ENCODE measurements at places on chromosomes 13 and 19.

DNA sequence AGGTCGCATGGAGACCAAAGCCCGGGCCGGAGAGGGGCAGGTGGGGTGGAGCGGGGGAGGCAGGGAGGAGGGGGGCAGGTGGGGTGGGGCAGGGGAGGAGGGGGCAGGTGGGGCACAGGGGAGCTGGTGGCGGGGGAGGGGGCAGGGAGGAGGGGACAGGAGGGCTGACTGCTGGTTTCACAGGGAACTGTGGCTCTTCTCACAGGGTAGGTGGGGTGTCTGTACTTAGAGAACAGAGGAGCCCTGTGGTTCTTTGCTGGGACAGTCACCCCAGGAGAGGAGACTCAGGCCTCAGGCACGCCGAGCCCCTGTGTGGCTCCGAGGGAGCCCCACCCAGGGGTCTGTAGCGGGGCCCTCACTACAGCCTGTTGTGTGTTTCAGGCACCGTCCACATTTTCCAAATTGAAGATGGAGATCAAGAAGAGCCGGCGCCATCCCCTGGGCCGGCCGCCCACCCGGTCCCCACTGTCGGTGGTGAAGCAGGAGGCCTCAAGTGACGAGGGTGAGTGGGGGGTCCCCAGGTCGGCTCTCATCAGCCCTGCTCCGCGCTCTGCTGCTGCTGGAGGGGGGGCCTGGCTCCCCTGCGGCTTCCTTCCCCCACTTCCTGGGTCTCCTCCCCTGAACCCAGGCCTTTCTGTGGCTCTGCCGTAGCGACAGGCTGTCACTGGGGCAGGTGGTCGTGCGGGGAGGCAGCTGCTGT lies 162.7 kb downstream of the KDM4B start:
- no peak for DNase-seq

GRCh38 chr19:14072535-14073260 lies at the start of gene MISP3:
Gene MISP3 (plus strand): TSS chr19:14072786. CDS start chr19:14073310, 524 bp downstream.
- DNase-seq: no peak

DNA sequence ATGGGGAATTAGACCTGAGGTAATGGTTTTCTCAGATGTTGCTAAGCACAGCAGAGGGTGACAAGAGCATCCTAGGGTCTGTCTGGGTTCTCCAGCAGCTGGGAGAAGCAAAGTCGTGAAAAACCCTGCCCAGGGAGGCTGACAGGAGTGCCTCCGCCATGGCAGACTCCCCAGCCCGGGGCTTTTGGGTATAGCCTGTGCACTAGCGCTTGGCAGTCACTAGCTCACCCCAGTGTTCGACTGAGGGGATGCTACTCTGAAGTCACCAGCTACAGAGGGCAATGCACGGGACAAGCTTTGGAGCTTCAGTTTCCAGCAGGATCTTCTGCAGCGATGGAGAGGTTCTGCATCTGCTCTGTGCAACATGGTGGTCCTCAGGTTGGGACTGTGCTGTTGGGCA lies 87.5 kb downstream of the ING1 start:
- DNase-seq: no peak

DNA sequence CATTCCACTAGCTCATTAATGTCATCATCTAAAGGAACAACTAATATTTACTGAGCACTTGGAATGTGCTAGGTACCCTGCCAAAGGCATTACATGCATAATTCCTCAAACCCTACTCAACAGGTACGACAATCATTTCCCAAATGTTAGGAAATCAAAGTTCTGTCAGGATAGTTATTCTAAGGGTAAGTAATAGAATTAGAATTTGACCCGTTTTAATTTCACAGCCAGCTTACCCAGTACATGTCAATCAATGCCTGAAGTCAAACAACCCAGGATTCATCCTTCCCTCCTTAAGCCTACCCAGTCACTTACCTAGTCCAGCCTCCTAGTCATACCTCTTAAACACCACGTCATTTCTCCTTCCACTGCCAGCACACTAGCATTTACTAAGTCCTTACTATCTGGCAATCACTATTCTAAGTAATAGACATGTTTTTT lies 2.4 kb downstream of the LNX2 start:
- no peak for DNase-seq

DNA sequence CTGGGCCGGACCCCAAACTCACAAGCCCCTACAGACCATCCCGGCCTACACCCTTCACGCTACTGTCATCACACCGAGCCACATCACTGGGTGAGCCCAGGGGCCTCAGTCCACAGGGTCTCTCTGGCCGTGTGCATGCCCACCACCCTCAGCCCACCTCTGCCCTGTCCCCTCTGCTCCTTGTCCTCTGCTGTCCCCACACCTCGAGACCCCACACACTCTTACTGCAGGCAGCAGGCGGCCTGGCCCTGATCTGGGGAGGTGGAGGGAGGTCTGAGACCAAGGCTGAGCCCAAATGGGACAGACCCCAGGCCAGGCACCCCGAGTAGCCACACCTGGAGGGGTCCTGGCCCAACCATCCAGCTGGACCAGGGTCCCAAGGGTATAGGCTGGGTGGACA lies 35.2 kb downstream of the PEPD start:
- no peak for DNase-seq

DNA sequence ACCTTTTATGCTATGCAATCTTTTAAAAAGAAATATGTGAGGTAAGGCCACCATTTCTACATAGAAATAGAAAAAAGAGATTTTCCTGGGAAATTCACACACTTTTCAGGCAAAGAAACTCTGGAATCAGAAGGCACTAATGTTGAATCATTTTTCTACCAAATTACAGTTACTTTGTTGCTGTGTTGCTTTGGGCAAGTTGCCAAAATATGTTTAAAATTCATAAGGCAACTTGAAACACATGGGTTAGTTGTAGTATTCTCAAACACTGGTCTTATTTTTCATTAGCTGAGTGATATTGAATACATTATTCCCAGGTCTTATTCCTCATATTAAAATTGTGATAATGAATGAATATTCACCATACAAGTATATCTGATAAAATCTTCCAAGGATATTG lies 195.0 kb upstream of the SLITRK1 start:
- no peak for DNase-seq

DNA sequence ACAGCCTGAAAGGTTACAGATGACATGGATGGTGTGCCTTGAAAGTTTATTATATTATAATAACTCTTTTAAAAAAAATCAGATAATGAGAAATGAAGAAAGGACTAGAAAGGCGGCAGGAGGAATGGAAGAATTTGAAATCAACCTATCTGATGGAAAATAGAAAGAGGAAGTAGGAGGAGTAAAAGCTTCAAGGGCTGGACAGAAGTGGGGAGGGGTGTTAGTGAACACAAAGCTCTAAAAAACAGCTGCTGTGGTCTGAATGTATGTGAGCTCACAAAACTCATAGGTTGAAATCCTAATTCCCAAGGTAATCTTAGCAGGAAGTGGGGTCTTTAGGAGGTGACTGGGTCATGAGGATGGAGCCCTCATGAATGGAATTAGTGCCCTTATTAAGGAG lies 19.5 kb downstream of the CCDC70 start:
- no peak for DNase-seq

DNA sequence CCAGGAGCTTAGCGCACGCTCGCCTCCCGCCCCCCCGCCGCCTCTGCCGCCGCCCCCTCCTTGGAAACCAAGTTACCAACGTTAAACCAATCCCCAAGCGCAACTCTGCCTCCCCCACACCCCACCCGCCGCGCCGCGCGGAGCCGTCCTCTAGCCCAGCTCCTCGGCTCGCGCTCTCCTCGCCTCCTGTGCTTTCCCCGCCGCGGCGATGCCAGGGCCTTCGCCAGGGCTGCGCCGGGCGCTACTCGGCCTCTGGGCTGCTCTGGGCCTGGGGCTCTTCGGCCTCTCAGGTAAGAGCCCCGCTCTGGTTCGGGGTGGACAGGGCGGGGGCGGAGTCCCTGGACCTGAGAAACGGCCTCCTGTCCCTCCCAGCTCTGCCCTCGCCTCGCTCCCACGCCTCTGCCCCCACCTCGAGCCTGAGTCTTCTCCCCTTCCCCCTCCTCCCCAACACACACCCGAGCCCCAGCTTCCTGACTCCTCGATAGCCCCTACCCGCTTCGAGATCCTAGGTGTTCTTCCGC lies at the start of gene ICAM5:
Gene ICAM5 (plus strand): TSS at position 117 of the 521 bp plus-strand sequence. CDS start 92 bp downstream, at position 209.
- peak; percentile 20 for DNase-seq

- DNase-seq: no peak
These were observed 79.2 kb downstream of the LRCH1 start for GRCh38 chr13:46632176-46632575.

- no peak for DNase-seq
These were observed 650 bp downstream of the DDA1 start for GRCh38 chr19:17309965-17310461.

DNA sequence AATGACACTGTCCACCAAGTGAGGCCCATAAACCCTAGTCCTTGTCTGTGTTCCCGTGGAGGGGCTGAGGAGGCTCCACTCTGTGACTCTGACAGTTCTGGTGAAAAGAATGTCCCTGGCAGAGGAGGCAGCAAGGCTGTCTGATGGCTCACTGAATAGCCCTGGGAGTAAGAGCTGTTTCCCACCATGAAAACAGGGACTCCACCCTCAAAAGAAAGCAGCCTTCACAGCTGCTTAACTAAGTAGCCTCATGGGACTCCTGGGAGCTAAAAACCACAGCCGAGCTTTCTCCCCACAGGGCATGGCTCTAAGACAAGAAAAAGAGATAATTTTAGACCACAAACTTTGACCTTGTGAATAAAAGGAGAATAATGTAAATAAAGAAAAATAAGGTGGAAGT lies 135.1 kb upstream of the FRY start:
- no peak for DNase-seq

DNA sequence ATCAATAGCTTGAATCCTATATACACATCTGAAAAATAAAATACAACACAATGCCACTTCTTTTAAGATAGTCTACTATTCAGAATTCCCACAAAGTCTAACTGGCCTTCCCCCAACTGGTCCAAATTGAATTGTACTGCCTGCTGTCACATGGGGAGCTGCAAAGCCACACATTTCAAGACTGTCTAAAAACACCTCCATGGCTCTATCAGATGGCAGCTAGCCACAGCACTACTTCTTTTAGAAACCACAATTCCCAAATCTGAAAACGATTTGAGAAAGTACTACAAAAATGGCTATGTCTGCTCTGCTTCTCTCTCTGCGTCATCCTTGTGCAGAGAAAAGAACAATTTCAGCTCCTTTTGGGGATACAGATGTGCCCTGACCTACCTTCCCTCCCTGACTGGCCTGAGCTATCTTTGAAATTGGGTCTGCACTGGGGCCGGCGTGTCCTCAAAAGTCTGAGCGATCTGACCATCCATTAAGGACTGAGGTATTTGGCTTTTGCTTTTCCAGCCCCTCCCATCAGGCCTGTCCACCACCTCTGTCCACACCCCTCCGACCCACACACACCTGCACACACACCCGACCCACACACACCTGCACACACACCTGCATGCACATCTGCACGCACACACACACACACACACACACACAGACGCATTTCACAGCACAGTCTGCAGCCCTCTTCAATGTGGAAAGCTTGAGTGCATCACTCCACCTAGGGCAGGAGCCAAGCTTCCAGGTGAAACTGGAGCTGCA lies 68.6 kb upstream of the IPO5 start:
- no peak for DNase-seq

GRCh38 chr13:41842036-41842620 lies 118.8 kb downstream of the VWA8 start:
- no peak for DNase-seq

DNA sequence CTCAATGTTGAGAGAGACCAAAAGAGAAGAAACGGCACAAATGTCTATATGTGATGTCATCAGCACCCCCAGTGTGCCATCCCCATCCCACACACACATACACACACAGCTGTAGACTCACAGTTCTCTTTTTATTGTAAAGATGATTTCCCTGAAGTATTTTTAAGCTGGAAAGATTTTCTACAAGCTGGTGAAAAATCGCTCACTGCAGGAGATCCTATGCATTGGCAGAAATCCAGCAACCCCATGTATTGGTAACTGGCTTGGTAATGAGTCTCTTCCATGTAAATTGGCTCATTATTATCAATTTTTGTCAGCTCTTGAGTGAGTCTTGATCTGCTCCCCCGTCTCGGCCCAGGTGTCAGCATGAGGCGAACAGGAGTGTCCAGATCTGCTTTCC lies 107.1 kb upstream of the UQCRFS1 start:
- DNase-seq: no peak

DNA sequence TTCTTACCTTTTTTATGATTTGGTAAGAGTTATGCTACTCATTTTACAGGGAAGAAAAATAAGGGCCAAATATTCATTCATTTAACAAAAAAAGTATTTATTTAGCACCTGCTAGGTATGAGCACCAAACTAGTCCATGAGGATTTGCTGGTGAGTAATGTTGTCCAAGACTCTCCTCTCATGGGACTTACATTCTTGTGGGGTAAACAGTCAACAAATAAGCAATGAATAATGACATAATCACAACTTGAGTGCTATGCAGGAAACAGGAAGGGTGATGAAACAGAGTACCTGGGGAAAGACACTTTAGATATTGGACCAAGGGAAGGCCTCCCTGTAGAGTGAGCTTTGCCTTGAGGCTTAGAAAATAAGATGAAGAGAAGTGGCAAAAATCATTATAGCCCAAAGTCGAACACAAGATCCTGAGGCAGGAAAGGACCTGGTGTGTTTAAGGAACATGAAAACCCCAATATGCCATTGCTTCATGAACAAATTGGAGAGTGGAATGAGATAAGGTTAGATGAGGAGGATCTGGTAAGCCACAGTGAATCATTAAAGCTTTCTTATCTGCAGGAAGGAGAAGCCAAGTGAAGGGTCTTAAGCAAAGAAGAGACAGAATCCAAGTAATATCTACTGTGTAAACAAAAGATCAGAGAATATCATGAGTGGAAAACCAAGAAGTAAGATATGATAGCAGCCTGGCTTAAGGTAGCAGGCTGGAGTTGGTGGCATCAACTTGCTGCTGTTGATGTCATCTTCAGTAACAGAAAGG lies 294.5 kb upstream of the NBEA start:
- no peak for DNase-seq

GRCh38 chr13:106455777-106456176 lies 79.7 kb downstream of the EFNB2 start:
- DNase-seq: no peak

DNA sequence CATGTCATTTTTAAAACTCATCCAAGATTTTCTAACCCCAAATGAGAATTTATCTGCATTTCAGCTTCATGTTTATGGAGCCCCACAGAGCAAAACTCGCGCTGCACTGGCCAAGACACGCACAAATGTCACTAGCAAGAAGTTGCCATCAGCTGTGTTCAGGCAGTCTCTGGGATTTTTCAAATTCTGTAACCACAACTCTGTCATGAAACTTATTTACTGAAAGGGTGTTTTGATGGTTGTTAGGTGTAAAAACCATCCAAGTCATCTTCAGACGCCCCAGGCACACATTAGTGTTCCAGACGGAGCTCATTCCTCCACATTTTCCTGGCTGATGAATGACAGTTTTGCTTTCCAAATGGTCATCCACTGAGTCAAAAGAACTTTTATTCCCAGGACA lies 63.4 kb downstream of the SLC7A1 start:
- no peak for DNase-seq

GRCh38 chr13:109985871-109986450 lies 199.6 kb upstream of the IRS2 start:
- no peak for DNase-seq

GRCh38 chr13:99129951-99130350 lies 70.7 kb upstream of the UBAC2 start:
- no peak for DNase-seq

All from activated CD4-positive, alpha-beta T cell treated with anti-CD3 and anti-CD28 coated beads, Interleukin-2, amount 50 U/mL, for 24 hours (primary cell).